Fibroblast of skin of right biceps (primary cell): ENCODE measurements at places on chromosomes 1 and 21.

DNA sequence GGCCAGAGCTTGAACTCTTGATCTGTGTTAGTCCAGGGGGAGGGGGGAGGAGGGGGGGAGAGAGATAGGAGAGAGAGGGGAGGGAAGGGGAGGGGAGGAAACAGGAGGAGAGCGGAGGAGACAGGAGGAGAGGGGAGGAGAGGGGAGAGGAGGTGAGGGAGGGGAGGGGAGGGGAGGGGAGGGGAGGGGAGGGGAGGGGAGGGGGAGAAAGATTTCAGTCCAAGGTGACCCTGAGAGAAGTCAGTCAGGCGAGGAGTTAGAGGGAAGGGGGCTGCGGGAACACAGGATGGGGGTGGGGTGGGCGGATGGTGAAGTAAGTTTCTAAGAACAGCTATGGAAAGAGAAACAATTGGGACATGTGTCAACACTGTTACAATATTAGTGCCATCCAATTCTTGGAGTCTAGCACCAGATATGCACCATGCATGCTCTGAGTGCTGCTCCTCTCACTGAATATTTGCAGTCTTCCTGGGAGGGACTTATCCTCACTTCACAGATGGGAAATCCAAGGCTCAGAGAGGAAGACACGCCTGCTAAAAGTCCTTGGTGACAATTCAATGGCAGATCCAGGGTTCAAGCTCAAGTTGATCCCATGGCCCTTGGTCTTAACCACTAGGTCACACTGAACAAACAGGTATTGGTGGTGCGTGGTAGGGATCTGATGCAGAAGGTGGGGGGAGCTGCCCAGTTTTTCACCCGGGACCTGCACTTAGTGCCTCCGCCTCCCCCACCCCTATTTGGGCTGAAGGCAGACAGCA, 42.5 kb upstream of the ECE1 start:
- no peak for DNase-seq

DNA sequence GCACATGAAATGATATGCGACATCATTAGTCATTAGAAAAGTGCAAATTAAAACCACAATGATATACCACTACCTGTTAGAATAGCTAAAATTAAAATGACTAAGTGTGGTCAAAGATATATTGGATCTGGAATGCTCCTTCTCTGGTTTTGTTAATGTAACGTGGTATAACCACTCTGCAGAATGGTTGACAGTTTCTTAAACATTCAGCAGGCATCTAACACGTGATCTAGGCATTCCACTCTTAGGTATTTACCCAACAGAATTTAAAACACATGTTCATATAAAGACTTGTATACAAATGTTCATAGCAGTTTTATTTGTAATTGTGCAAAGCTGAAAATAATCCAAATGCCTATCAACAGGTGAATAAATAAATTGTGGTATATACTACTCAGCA, 165.0 kb upstream of the PLXNA2 start:
- peak; percentile 40 for DNase-seq

DNA sequence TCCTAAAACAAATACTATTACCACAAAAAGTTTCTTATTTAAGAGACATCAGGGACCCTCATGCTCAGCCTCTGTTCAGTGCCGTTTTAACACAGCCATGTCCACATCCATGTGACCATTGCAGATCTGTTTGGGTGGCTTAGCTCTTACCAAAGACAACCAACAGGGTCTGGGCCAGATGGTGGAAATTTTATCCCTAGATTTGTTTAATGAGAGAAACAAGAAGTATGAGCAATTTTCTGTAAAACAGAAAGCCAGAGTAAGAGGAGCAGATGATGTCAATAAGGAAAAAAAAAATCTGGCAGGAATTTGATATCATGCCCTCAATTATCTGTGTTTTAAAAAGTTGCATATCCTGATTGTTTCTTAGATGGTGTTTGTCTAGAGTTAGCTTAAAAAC, 299.9 kb downstream of the TM2D1 start:
- no peak for DNase-seq

DNA sequence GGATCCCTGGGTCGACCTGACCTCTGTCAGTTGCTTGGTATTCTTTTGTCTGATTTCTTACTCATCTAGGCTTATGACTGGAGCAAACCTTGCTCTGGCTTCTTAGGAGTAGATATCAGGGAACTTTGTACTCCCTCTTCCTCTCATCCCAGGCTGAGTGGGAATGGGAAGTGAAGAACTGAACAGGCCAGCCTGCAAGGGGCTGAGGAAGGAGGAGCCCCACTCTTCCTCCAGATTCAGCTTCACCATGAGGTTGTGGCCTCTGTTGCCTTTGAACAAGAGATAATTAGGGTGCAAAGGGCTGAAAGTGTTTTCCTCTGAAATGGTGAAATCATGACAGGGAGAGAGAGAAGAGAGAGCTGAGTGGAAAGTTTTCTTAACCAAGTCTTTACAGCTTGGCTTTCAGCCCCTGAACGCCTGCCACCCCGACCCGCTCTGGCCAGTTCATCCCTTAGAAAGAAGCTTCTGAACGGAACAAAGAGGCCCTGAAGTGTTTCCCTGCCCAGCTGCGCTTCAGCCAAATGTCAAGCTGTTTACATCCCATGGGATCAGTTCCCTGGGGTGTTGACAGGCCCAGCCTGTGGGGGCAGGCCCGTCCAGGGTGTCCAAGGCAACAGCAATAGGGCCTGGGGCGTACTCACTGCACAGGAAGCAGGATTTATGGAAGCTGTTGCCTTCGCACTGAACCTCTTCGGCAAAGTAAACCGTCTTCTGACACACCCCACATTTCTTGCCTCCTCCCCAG, 11.2 kb downstream of the CSRP1 start:
- no peak for DNase-seq

DNA sequence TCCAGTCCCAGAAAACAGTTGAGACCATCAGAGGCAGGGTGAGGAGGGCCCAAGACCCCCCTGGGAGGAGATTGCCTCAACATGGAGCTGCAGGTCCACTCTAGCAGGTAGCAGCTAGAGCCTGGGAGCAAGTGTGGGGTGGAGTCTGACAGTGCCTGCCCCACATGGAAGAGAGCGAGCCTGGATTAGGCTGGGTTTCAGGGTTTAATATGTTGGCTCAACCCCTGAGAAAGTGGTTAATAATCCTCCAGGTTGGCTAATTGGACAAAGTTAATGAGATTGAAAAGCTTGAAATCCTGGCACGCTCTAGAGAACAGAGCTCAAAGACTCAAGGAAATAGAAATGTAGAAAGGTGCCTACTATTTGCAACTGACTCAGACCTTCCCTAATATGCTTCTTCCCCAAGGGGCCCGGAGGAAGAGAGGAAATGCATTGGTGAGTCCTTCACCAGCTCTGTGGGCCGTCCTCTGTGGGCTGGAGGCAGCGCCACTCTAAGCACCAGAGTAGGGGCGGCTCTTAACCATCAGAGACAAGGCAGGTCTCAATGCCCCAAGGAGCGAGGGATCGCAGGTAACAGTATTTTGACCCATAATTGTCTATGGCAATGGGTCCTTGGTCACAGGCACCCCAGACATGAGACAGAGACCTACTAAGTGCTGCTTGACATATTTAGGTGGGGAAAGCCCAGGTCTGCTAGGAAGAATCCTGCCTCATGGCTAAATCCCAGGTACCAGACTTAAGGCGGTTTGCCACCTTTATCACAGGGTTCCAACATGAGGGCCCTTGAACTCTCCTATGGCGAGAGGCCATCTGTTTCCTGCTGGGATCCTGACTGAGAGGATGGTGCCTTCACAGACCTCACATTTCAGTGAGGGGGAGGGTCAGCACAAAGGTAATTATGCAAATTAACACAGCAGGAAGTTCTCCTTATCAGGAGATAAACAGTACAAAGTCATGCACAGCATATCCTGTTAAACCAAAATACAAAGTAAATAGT, 33.8 kb downstream of the RSPH1 start:
- no peak for DNase-seq

DNA sequence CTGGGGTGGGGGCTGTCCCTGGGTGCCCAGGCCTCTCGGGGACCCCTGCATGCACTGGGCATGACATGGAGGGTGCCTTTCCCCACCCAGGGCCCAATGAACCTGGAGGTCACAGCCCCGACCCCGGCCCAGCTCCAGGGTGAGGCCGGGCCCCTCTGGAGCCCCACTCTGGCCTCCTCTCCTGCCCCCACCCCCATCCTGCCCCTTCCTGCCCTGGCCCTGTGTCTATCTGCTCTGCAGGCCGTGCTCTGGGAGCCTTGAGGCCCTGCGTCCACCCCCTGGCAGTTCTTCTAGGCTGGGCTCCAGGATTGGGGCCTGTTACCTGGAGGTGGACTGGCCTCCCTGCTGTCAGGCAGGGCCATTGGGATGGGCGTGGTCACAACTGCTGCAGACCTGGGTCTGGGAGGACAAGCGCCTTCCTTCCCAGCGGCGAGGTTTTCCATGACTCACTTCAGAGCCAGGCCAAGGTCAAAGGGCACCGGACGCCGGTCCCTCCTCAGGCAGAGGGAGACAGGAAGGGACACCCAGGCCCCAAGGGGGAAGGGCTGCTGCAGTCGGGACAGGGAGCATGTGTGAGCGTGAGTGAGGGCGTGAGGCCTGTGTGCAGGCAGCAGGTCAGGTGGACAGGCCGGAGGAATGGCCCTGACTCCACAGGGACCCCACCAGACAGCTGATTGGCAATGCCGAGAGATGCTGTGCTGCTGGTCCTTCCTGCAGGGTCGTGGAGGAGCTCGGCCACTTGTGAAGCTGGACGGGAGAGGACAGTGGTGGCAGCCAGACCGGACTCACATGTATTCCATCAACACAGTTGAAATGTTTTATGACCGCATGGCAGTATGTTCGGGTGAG, 31.1 kb upstream of the POFUT2 start:
- DNase-seq = no peak

DNA sequence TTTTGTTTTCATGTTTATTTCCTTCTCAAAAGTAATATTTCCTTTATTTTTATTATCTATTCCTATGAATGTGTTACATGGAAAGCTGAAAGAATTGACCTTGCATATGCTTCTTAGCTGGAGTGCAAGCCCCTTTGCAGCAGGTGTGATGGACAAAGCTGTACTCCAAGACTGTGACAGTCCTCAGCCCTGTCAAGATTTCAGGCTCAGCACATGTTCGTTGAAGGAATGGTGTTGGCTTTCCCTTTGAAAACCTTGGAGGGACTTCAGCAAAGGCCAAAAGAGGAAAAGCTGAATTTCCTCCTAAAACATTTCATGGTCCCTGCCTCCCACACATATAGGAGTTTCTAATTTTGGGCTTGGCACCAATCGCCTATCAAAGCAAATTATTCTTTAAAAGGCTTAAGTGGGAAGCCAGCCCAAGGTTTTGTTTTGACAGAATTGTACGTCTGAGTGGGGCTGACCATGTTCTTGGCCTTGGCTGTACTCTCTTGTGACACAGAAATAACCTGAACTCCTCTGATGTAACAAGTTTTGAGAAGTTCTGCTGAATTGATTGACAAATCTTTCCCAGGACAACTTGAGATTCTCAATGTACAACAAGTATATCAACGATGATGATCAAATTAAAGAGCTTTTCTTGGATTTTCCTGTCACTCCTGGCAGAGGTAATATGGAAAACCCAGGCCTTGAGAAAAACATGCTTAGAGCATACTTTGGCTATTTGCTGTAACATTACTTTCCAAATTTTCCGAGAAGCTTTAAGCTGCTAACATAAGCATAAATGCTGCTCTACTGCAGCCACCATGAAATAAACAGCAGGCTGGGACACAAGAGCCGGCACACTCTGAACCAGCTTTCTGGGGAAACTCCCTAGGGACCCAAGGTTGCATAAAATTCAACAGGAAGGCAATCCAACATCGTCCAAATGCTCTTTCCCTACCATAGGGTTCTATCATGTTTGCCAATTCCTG, 135.7 kb upstream of the ZNF648 start:
- DNase-seq = no peak

- no peak for DNase-seq
Measured at GRCh38 chr1:6336776-6337622, 56.6 kb downstream of the ACOT7 start.

DNA sequence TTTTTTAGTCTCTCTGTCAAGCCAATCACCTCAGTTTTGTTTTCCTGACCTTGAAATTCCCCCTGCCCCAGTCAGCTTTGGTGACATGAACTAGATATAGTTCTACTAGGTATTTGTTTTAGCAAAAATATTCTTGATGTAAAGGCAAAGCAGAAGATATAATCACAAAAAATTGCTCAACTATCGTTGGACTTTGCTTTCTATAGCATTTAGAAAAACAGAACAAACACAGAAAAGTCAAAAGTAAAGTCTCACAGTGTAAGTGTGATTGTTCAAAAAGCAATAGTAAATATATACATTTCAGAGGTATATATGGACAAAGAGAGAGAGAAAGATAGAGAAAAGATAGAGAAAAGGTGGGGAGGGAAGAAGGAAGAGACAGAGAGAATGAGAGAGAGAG, 305.9 kb downstream of the ADGRL2 start:
- no peak for DNase-seq

GRCh38 chr1:18241891-18242290, 134.3 kb downstream of the IGSF21 start:
- DNase-seq = no peak

DNA sequence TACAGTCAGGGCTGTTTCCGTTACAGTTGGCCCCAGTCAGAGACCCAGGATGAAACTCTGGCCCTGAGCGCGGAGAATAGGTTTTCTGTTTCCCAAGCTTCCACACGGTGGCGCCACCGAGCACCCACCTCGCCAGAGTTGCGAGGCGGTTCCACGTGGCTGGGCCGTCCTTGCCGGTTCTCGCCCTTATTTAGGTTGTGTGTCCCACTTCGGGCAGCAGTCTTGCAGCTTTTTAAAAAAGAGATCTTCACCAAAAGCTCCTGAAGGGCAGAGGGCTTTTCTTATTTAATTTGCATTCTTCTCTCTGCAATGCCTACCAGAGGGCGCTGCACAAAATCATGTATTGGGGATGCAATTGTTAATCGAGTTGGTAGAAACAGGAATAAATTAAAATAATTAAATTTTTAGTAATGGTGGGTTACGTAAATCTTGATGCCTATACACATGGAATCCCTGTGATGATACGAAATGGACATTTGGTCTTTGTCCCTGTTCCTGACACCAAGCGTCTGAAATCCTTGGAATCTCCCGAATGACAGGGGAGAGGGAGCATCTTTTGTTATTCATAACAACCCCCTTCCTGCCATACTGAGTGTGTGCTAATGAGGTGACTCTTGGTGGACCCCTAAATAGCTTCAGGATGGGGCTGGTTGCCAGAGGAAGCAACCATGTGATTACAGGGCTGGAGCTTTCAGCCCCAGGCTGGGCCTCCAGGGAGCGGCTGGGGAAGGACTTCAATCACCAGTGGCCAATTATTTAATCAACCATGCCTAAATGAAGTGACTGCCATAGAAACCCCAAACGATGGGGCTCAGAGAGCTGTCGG, 5.6 kb upstream of the S100A7 start:
- DNase-seq = peak; percentile 43

GRCh38 chr1:69862906-69863305, 295.2 kb downstream of the LRRC7 start:
- DNase-seq = no peak

- DNase-seq = no peak
Measured at GRCh38 chr1:215651867-215652266, 84.8 kb downstream of the KCTD3 start.

DNA sequence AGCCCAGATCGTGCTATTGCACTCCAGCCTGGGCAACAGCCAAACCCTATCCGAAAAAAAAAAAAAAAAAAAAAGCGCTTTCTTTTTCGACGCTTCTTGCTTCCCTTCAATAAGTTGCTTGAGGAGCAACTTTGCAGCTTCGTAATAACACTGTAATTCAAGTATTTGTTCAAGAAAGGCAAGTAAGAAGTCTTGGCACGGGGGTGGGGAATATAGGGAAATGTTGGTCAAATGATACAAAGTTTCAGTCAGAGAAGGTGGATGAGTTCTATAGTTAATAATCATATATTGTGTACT, 871 bp upstream of the PSMA5 start:
- DNase-seq = no peak
